ENCODE measurements at places on chromosomes 6 and 20.

DNA sequence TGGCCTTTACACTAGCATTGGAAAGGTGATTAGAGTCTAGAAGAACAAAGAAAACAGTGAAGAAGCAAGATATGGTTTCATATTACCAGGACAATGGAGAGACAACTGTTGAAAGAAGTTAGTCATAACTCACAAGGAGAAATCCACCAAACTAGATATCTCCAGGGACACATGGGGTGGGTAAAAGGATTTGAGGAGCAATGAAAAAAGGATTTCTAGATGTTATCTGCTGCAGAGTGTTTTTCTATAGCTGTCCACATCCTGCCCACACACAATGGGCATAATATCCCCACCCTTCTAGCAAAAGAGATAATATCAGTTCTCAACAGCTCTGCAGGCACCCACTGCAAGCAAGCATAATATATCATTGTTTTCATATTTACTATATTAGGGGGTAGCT lies 303.1 kb downstream of the HAO1 start:
- H3K36me3 ChIP-seq = no peaks in the 10 kb centered on the region
- no peak overlapping the region for H3K27ac ChIP-seq
- H3K4me1 ChIP-seq = no peaks in the 10 kb centered on the region
- no peaks in the 10 kb centered on the region for H3K27me3 ChIP-seq

GRCh38 chr20:14707026-14707680 lies 369.7 kb upstream of the FLRT3 start:
- no peak overlapping the region for H3K27ac ChIP-seq
- H3K36me3 ChIP-seq = no peaks in the 10 kb centered on the region
- no peaks in the 10 kb centered on the region for H3K4me1 ChIP-seq
- H3K27me3 ChIP-seq = no peaks in the 10 kb centered on the region
- H3K4me3 ChIP-seq = no peak overlapping the region

- H3K36me3 ChIP-seq = no peaks in the 10 kb centered on the region
- H3K27me3 ChIP-seq = no peaks in the 10 kb centered on the region
Observed at GRCh38 chr20:44454306-44454963, 21.2 kb upstream of the TTPAL start.

GRCh38 chr6:32182555-32182981 lies 1.5 kb downstream of the AGER start:
- no peak overlapping the region for H3K27ac ChIP-seq
- no peak for DNase-seq
- no peaks in the 10 kb centered on the region for H3K27me3 ChIP-seq
- no peak overlapping the region for H3K4me3 ChIP-seq

DNA sequence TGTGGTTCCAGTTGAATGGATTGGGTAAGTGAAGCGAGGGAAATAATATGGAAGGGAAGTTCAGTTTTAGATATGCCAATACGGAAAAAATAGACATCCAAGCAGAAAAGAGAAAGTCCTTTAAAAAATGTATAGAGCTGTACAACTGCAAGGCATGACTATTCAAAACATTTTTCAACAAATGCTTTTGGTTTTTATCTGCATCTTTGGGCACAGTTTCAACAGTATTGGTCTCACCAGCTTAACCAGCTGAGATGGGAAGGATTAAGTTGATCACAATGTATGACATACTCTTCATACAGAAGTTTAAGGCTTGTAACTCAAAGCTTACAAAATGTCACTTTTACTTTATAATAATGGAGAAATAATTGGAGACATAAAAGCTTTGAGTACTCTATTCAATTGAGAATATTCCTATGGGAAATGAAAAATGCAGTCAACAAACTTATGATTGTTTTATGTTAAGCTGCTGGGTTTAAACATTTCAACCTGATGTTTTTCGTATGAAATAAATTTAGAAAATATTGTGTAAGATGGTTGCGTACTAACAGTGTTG lies 16.3 kb upstream of the UTRN start:
- no peaks in the 10 kb centered on the region for H3K27me3 ChIP-seq
- H3K4me1 ChIP-seq = peaks cover 8% of the 10 kb centered on the region
- DNase-seq = no peak
- no peaks in the 10 kb centered on the region for H3K36me3 ChIP-seq
- H3K27ac ChIP-seq = no peak overlapping the region
- H3K4me3 ChIP-seq = no peak overlapping the region

DNA sequence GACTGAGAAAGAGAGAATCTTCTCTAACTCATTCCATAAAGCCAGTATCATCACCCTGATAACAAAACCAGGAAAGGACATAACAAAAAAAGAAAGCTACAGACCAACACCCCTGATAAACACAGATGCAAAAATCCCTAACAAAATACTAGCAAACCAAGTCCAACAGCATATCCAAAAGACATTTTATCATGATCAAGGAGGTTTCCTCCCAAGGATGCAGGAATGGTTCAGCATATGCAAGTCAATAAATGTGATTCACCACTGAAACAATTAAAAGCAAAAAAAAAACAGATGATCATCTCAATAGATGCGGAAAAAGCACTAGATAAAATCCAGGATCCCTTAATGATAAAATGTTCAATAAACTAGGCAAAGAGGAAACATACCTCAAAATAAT lies 24.5 kb upstream of the ALDH8A1 start:
- H3K27ac ChIP-seq = no peak overlapping the region
- H3K27me3 ChIP-seq = no peaks in the 10 kb centered on the region
- H3K36me3 ChIP-seq = peaks cover 6% of the 10 kb centered on the region
- H3K4me3 ChIP-seq = no peak overlapping the region

DNA sequence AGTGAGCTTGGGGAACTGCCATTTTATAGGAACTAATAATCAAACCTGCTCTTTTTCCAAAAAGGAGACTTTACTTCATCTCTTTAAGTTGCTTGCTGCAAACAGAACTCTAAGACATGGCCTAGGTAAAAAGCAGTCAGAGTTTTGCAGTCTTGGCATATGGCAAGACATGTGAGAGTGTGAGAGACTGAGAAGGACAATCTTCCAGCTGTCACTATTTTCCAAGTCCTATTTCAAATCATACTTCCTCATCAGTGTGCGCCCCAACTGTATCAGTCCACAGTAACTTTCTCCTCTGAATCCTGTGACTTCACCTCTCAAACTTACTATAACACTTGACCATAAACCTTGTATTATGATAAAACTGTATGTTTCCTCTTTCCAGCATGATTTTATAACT lies 10.4 kb downstream of the CALHM6 start:
- H3K4me3 ChIP-seq = no peak overlapping the region
- no peaks in the 10 kb centered on the region for H3K36me3 ChIP-seq
- H3K27me3 ChIP-seq = no peaks in the 10 kb centered on the region
- H3K4me1 ChIP-seq = no peaks in the 10 kb centered on the region
- H3K27ac ChIP-seq = no peak overlapping the region

DNA sequence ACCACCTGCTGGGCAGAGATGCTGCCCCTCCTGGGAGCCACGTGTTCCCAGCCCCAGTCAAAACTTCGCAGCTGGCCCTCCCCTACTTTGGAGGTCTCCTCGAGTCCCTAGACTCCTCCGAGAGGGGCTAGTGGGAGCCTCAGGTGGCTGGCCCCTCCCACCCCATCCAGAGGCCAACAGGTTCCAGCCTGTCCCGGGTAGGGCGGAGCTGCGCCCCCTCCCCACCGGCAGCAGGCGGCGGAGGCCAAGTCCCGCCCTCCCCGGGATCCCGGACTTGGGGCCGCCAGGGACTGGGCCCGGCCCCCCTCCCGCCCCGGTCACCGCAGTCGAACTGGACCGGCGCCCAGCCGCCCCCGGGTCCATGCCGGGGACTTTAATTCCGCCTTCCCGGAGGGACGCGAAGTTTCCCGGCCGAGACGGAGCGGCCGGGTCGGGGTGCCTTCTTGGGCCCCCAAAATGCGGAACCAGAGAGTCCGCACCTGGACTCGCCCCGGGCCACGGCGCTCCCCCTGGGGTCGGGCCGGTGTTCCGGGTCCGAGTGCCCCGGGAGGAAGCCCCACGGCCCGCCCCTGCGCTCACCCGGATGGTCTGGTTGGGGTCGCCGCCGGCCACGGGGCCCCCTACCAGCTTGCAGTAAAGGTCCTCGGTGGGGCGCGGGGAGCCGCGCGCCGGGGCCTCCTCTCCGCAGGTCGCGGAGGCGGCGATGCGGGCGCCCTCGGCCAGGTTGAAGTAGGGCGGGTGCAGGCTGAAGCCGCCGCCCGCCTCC lies 559 bp downstream of the LAMA5 start:
- H3K4me3 ChIP-seq = peak overlapping the region; percentile 76
- peaks cover 64% of the 10 kb centered on the region for H3K4me1 ChIP-seq
- no peaks in the 10 kb centered on the region for H3K27me3 ChIP-seq
- peak overlapping the region; percentile 50 for H3K27ac ChIP-seq
- no peaks in the 10 kb centered on the region for H3K36me3 ChIP-seq

DNA sequence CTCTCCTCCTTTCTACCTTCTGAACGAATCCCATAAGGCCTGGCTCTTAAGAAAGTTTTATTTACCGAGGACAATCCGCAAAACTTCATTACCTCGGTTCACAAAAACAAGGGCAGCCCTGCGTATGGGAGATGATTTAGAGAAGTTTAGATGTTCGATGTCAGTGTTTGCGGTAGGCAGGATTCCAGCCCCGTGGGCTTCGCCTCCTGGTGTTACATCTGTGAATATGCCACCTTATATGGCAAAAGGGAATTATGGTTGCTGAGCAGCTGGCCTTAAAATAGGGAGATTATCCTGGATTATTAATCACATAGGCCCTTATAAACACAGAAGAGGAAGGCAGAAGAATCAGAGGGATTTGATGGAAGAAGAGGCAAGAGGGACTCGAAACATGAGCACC lies 21.1 kb downstream of the BMP6 start:
- DNase-seq = no peak
- H3K27me3 ChIP-seq = no peaks in the 10 kb centered on the region
- H3K4me1 ChIP-seq = peaks cover 4% of the 10 kb centered on the region
- H3K36me3 ChIP-seq = no peaks in the 10 kb centered on the region
- no peak overlapping the region for H3K4me3 ChIP-seq

- no peaks in the 10 kb centered on the region for H3K27me3 ChIP-seq
- no peaks in the 10 kb centered on the region for H3K4me1 ChIP-seq
- no peak for DNase-seq
- no peak overlapping the region for H3K27ac ChIP-seq
Observed at GRCh38 chr6:77511860-77512259, 48.6 kb upstream of the HTR1B start.

DNA sequence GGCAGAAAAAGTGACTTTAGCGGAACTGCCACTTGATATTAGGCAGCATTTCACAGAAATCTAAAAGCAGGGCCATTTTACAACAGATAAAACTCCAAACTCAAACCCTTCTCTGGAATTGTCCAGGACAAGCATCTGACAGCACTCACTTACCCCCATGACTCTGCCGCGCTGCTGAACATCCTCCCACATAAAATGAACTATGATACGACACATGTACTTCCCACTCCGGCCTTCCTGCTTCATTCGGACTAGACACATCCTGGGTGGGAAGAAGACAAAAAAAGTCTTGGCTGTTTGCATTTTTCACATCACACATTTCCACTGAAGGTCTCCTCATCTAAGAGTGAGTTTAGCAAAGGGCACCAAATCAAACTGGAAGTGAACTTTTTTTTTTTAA lies 54.8 kb upstream of the FAM83C start:
- H3K4me1 ChIP-seq = no peaks in the 10 kb centered on the region
- H3K4me3 ChIP-seq = no peak overlapping the region
- no peak for DNase-seq
- H3K27me3 ChIP-seq = no peaks in the 10 kb centered on the region

- no peak for DNase-seq
- no peaks in the 10 kb centered on the region for H3K27me3 ChIP-seq
- no peaks in the 10 kb centered on the region for H3K36me3 ChIP-seq
- H3K4me3 ChIP-seq = no peak overlapping the region
- H3K4me1 ChIP-seq = no peaks in the 10 kb centered on the region
- no peak overlapping the region for H3K27ac ChIP-seq
Observed at GRCh38 chr20:21241406-21241805, 61.7 kb upstream of the XRN2 start.

DNA sequence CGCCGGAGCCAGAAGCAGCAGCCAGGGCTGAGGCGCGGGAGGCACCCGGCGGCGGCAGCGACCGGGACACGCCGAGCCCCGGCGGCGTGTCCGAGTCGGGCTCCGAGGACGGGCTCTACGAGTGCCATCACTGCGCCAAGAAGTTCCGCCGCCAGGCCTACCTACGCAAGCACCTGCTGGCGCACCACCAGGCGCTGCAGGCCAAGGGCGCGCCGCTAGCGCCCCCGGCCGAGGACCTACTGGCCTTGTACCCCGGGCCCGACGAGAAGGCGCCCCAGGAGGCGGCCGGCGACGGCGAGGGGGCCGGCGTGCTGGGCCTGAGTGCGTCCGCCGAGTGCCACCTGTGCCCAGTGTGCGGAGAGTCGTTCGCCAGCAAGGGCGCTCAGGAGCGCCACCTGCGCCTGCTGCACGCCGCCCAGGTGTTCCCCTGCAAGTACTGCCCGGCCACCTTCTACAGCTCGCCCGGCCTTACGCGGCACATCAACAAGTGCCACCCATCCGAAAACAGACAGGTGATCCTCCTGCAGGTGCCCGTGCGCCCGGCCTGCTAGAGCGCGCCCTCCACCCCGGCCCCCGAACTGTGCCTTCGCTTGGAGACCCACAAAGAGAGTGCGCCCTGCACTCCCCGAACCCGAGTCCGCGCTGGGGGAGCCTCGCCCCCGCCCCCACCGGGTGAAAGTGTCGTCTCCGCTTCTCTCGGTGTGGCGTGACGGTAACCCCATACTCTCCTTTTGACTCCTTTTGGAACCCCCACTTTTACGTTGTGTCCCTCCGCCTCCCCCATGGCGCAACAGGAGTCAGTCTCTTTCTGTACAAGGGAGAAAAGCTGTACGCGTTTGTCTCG lies 1.6 kb downstream of the INSM1 start:
- peak; percentile 78 for DNase-seq
- peaks cover 85% of the 10 kb centered on the region for H3K27me3 ChIP-seq
- no peak overlapping the region for H3K27ac ChIP-seq
- H3K4me3 ChIP-seq = peak overlapping the region; percentile 69
- H3K4me1 ChIP-seq = peaks cover 45% of the 10 kb centered on the region

GRCh38 chr6:3725145-3726047 lies 26.1 kb downstream of the PXDC1 start:
- H3K36me3 ChIP-seq = no peaks in the 10 kb centered on the region
- H3K27me3 ChIP-seq = no peaks in the 10 kb centered on the region
- no peak overlapping the region for H3K27ac ChIP-seq
- H3K4me3 ChIP-seq = no peak overlapping the region
- DNase-seq = no peak

DNA sequence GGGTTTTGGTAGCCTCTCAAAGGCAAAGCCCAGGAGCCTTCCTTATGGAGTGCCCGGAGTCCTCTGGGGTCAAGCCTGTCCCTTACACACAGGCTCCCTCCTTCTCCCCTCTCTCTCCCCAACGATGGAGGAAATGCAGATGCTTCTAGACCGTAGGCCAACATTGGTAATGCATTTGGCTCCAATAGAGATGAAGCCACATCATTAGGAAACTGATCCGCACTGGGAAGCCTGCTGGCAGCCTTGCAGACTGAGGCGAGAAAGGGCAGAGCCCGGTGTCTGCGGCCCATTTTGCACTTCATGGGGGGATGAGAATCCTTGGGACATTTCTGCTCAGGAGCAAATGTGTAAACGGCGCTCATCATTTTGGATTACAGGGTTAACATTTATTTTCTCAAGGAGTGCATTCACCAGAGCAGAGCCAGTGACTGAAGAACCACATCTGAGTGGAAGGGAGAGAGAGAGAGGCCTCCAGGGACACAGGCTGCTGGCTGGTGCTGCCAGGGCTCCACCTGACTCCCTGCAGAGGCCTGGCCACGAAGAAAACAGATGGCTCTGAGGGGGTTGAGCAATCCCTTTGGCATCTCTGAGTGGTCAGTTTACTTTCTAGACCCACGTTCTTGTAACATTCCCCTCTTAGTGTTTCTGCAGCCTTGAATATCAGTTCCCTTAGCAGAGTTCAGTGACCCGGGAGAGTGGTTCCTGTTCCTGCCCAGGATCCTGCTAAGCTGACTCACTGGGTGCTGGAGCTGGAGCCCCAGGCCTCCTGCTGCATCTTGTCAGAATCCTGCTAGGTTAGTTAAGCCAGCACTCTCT lies 4.4 kb upstream of the CST3 start:
- DNase-seq = no peak
- H3K36me3 ChIP-seq = no peaks in the 10 kb centered on the region
- H3K4me3 ChIP-seq = no peak overlapping the region
- no peaks in the 10 kb centered on the region for H3K4me1 ChIP-seq

Data from H1 (cell line).